ENCODE measurements at places on chromosomes 12 and 14. TPM values are rescaled to one million over a fixed set of nuclear protein-coding genes. Genes with fewer than 3 reads are reported as not detected.

FZD10 gene
- total RNA-seq, result 0.08 TPM

TAS2R30 gene
- 4.5 TPM for total RNA-seq

NEMF gene
- 98.9 TPM for total RNA-seq

NACA gene
- 2,172 TPM for total RNA-seq

NELL2 gene
- total RNA-seq, result 0.56 TPM

SLC16A7 gene
- 17.6 TPM for total RNA-seq

FAM181A gene
- 0.37 TPM for total RNA-seq

NFATC4 gene
- 186 TPM for total RNA-seq

SCN8A gene
- 1.9 TPM for total RNA-seq

GYS2 gene
- not detected for total RNA-seq

OR4E2 gene
- total RNA-seq, result not detected

TMEM63C gene
- 0.24 TPM for total RNA-seq

LAG3 gene
- total RNA-seq, result 16.0 TPM

GRCh38 chr14:85172290-85172689 is 357.7 kb upstream of the FLRT2 start:
- peaks cover 2% of the 10 kb centered on the region for H3K4me1 ChIP-seq
- H3K27me3 ChIP-seq, result no peaks in the 10 kb centered on the region
- DNase-seq, result no peak
- H3K4me3 ChIP-seq, result no peak overlapping the region
- no peak overlapping the region for H3K27ac ChIP-seq

- no peaks in the 10 kb centered on the region for H3K27me3 ChIP-seq
- no peaks in the 10 kb centered on the region for H3K36me3 ChIP-seq
- no peak for DNase-seq
- peaks cover 6% of the 10 kb centered on the region for H3K4me1 ChIP-seq
- no peak overlapping the region for H3K4me3 ChIP-seq
Measured at GRCh38 chr12:130335517-130336392, 1.9 kb upstream of the PIWIL1 start.

- H3K4me1 ChIP-seq, result peaks cover 10% of the 10 kb centered on the region
- peak overlapping the region; percentile 60 for H3K4me3 ChIP-seq
- peak overlapping the region; percentile 53 for H3K27ac ChIP-seq
- H3K36me3 ChIP-seq, result no peaks in the 10 kb centered on the region
- H3K27me3 ChIP-seq, result no peaks in the 10 kb centered on the region
Measured at GRCh38 chr14:105527826-105528585, 1.6 kb downstream of the TMEM121 start.

GRCh38 chr12:97939156-97939555 is 476.6 kb downstream of the RMST start:
- no peak for DNase-seq
- no peak overlapping the region for H3K4me3 ChIP-seq
- no peaks in the 10 kb centered on the region for H3K36me3 ChIP-seq

- no peaks in the 10 kb centered on the region for H3K27me3 ChIP-seq
- no peak overlapping the region for H3K4me3 ChIP-seq
- DNase-seq, result no peak
- no peaks in the 10 kb centered on the region for H3K4me1 ChIP-seq
Measured at GRCh38 chr12:120630104-120630892, 10.1 kb upstream of the CABP1 start.

DNA sequence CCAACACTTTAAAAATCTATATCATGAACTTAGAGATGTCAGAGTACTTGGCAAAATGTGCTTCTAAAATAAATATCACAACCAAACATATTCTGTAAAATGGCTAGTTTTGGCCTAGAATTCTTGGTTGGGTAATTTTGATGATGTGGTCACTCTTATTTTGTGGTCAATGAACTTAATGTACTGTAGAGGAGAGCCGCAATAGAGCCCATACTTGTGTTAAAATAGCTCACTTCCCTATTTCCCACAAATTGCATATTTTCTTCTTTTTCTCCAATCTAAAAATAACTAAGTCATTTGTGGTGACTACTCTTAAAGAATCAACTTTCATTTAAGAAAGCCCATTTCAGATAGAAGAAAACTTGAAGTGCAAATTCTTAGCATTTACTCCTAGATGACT is 619.4 kb downstream of the CCER1 start:
- H3K27me3 ChIP-seq, result no peaks in the 10 kb centered on the region
- H3K36me3 ChIP-seq, result no peaks in the 10 kb centered on the region
- no peak overlapping the region for H3K4me3 ChIP-seq
- H3K27ac ChIP-seq, result no peak overlapping the region
- H3K4me1 ChIP-seq, result no peaks in the 10 kb centered on the region

DNA sequence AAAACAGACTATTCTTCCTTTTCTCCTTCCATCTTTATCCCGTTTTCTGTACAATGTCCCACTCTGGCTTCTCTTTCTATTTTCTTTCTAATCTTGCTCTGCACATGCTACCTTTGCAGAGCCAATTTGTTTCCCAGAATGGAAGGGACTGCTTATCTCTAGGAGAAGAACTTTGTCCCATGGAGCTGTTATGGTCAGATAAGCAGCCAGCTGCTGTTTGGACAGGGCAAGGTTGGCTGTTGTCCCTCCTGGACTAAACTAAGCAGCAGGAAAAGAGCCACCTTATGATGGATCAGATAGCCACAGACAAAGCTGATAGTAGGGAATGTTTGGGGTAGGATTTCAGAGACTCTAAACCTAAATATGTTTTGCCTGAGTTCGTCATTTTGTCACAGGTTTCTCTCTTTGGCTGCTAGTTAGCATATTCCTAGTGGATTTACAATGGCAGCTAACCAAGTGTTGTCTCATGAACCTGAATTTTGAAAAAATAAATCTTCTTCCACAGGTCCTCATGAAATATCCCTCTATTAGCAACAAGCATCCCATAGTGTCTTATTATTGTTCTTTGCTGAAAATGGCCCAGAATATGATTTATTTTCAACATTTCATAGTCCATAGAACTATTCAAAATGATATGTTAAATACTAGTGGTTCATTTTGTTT is 262.8 kb downstream of the SLC16A7 start:
- no peaks in the 10 kb centered on the region for H3K27me3 ChIP-seq
- no peaks in the 10 kb centered on the region for H3K36me3 ChIP-seq
- no peak overlapping the region for H3K27ac ChIP-seq

- H3K4me1 ChIP-seq, result peaks cover 1% of the 10 kb centered on the region
- no peaks in the 10 kb centered on the region for H3K27me3 ChIP-seq
- DNase-seq, result no peak
Measured at GRCh38 chr12:1429980-1430379, 164.4 kb downstream of the FBXL14 start.

- no peaks in the 10 kb centered on the region for H3K4me1 ChIP-seq
- no peaks in the 10 kb centered on the region for H3K36me3 ChIP-seq
Measured at GRCh38 chr14:47539031-47539461, 136.4 kb downstream of the MDGA2 start.

- H3K27me3 ChIP-seq, result no peaks in the 10 kb centered on the region
- H3K4me3 ChIP-seq, result no peak overlapping the region
- no peak overlapping the region for H3K27ac ChIP-seq
- DNase-seq, result no peak
Measured at GRCh38 chr12:30757316-30757715, 2.6 kb upstream of the CAPRIN2 start.

- no peaks in the 10 kb centered on the region for H3K27me3 ChIP-seq
- DNase-seq, result no peak
- H3K27ac ChIP-seq, result no peak overlapping the region
Measured at GRCh38 chr12:116418551-116418950, 140.6 kb upstream of the MAP1LC3B2 start.

DNA sequence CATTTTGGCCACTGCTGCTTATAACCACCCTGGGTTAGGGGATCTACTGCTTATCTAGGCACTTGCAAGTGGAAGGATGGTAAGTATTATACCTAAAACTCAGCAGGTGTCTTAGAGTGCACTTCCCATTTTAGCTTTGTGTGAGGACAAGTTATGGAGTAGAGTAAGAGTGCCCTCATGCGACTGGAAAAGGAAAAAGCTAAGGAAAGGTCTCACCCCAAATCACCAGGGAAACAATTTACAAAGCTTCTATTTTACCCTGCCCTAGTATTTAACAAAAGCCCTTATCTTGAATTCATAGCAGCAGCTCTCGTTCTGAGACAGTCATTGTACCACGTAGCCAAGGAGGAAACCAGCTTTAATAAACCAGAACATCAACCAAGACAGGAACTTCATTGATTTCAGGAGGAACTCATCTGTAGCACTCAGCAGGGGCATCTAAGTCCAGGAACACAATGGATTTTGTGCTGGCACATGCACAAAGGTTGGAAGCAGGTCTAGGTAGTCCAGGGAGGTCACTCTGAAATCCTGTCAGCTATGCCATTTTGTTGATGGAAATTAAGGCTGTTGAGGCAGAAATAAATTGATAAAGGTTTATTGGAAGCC is 2.9 kb downstream of the RDH12 start:
- H3K27ac ChIP-seq, result no peak overlapping the region
- H3K4me1 ChIP-seq, result no peaks in the 10 kb centered on the region
- no peaks in the 10 kb centered on the region for H3K36me3 ChIP-seq
- H3K27me3 ChIP-seq, result no peaks in the 10 kb centered on the region
- H3K4me3 ChIP-seq, result no peak overlapping the region

DNA sequence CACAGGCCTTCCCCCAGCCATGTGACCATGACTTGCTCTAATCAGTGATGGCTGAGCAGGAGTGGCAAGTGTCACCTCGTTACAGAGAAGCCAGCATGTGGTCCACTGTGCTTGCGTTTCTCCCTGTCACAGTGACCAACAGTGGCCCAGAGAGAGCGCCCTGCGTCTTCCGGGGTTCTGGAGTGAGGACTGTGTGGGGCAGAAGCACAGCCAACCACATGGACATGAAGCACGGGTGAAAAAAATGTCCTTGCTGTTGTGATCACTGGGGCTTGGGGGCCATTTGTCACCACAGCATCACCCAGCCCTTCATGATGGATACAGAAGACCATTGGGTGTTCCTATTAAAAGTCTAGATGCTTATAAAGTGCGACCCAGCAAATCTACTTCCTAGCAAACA is 174.6 kb upstream of the C14orf180 start:
- H3K27me3 ChIP-seq, result no peaks in the 10 kb centered on the region
- H3K27ac ChIP-seq, result no peak overlapping the region
- no peaks in the 10 kb centered on the region for H3K4me1 ChIP-seq

- no peaks in the 10 kb centered on the region for H3K4me1 ChIP-seq
- H3K4me3 ChIP-seq, result no peak overlapping the region
- no peak for DNase-seq
- H3K36me3 ChIP-seq, result no peaks in the 10 kb centered on the region
Measured at GRCh38 chr12:103538397-103538796, 42.6 kb upstream of the C12orf42 start.

- DNase-seq, result no peak
- peaks cover 1% of the 10 kb centered on the region for H3K4me1 ChIP-seq
- H3K36me3 ChIP-seq, result no peaks in the 10 kb centered on the region
- H3K27me3 ChIP-seq, result no peaks in the 10 kb centered on the region
- H3K27ac ChIP-seq, result no peak overlapping the region
- H3K4me3 ChIP-seq, result no peak overlapping the region
Measured at GRCh38 chr12:50538182-50538581, 33.4 kb downstream of the DIP2B start.

GRCh38 chr14:51327376-51327775 is 87.3 kb downstream of the TMX1 start:
- no peaks in the 10 kb centered on the region for H3K36me3 ChIP-seq

DNA sequence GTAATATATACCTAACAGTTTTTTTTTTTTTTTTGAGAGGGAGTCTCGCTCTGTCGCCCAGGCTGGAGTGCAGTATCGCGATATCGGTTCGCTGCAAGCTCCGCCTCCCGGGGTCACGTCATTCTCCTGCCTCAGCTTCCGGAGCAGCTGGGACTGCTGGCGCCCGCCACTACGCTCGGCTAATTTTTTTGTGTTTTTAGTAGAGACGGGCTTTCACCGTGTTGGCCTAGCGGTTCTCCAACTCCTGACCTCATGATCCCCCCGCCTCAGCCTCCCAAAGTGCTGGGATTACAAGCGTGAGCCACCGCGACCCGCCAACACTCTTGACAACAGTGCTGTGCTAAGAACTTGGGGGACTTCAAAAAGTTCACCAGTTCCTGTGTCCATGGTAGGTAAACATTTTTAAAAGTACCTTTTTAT is 63.5 kb downstream of the FOXG1 start:
- no peak for DNase-seq
- no peaks in the 10 kb centered on the region for H3K4me1 ChIP-seq
- H3K4me3 ChIP-seq, result no peak overlapping the region
- no peaks in the 10 kb centered on the region for H3K36me3 ChIP-seq
- no peak overlapping the region for H3K27ac ChIP-seq

DNA sequence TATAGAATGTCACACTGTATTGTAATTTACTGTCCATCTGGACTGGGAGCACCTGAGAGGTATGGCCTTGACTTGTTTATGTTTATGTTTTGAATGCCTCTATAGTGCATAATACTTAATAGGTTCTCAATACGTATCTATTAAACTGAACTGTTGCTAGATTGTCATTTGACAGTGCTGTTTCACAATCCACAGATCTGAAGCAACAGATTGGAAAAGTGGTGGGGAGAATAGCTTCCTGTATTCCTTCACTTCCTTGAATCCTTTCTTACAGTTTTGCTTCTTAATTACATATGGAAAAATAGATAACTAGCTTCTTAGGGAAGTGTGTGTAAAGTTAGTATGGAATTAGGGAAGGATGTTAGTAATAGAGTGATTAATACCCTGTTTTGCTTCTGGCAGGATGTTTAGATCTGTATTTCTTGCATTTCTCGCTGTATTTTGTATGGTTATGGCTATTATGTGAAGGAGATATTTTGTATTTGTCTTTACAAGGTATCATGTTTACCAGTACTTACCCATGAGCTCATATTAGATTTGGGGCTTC is 4.5 kb downstream of the CNOT2 start:
- H3K4me3 ChIP-seq, result no peak overlapping the region
- DNase-seq, result no peak
- no peaks in the 10 kb centered on the region for H3K27me3 ChIP-seq
- no peak overlapping the region for H3K27ac ChIP-seq
- H3K36me3 ChIP-seq, result no peaks in the 10 kb centered on the region
- H3K4me1 ChIP-seq, result peaks cover 6% of the 10 kb centered on the region

DNA sequence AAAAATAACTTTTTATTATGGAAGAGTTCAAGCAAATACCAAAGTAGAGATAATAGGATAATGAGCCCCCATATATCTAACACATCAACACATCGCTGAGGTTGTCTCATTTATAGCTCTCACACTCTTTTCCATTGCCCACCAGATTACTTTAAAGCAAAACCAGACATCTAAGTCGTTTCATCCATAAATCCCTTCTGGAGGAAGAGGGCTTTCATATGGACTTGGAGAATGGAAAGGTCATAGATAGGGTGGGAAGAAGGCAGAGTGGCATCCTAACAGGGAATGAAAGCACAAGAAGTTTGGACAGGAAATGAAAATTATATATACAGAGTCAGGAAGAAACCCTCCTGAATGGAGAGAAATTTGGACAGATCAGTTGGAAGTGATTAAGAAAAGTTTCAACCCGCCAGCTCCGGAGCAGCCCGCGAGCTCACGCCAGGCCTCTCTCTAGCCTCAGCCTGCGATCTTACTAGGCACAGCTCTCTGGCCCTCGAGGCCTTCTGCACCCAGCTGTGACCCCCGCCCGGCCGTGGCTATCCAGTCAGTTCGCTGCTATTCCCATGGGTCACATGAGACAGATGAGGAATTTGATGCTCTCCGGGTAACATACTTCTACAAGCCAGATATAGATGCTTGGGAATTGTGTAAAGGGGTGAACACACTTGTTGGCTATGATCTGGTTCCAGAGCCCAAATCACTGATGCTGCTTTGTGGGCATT is 48.4 kb upstream of the NID2 start:
- no peaks in the 10 kb centered on the region for H3K36me3 ChIP-seq
- H3K27me3 ChIP-seq, result no peaks in the 10 kb centered on the region
- H3K27ac ChIP-seq, result no peak overlapping the region
